NCI-H82 (cell line): ENCODE measurements at places on chromosomes 12 and 14.

DNA sequence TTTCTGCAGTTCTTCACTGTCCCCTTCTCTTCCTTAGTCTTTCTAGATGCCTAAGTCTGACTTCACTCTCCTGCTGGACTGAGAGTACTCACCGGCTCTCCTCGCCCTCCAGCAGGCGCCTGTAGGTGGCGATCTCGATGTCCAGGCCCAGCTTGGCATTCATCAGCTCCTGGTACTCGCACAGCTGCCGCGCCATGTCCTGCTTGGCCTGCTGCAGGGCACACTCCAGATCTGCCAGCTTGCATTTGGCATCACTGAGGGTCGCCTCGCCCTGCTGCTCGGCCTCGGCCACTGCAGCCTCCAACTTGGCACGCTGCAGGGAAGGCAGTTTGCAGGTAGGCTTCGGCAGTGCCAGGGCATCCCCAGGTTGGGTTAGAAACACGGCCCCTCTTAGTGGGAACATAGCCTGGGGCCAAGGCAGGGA is 5.2 kb downstream of the KRT84 start:
- DNase-seq: peak; percentile 34

- DNase-seq: no peak
These were observed 20.8 kb downstream of the SERPINA1 start for GRCh38 chr14:94367347-94368242.

DNA sequence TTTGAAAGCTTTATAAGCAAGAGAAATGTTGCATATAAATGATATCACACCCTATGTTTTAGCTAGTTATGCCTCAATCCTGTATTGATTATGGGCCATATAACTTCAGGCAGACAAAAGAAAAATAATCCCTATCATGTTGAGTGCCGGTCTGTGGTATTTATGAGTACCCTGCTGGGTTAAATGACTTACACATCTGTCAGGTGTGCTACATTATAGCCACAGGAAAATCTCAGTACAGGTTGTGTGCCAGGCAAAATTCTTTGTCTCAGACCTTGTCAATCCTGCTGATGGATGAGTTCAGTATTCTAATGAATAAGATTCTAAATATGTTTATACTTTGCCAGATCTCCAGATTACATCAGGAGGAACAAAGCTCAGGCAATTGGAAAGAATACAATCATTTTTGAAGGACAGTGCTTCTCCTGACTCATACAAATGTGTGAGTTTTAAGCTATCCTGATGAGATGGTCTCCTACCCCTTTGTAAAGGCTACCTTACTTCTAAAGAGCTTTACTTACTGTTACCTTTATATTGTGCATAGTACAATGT is 109.8 kb upstream of the FOXG1 start:
- no peak for DNase-seq

DNA sequence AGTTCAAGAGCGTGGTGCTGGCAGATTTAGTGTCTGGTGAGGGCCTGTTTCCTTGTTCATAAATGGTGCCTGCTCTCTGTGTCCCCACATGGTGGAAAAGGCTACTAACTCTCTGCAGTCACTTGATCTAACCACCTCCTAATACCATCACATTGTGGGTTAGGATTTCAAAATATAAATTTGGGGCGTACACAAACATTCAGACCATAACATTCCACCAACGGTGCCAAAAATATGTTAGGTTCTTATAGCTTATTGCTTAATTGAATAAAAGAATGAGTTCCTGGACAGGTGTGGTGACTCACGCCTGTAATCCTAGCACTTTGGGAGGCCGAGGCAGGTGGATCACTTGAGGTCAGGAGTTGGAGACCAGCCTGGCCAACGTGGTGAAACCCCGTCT is 3.4 kb upstream of the DYRK2 start:
- DNase-seq: no peak

- DNase-seq: no peak
These were observed 64.5 kb downstream of the AMN start for GRCh38 chr14:102986810-102987579.

GRCh38 chr14:36852981-36853691 is 191.5 kb downstream of the PAX9 start:
- no peak for DNase-seq

DNA sequence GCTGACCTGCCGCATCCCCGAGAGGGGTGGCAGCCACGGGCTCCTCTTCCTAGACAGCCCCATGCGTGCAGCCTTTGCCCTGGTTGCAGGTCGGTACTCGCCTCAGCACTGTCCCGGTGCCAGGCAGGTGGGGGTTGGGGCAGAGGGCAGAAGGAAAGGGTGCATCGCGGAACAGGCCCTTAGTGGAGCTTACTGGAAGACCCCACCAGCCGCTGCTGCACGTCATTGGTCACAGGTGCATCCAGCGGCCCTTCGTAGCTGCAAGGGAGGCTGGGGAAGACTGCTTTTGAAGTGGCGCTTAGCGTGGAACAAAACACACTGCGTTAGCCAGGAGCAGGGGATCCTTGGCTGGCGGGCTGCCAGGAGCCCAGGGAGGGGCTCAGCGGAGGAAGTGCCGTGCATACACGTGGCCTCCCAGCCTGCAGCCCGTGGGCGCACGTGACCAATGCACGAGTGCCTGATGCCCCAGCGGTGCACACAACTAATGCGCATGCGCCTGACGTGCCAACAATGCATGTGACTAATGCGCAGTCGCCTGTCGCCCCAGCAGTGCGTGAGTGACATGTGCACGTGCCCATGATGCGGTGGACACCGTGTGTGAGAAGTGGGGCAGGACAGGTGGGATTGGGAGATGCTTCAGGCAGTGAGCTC is 5.0 kb upstream of the EP400 start:
- DNase-seq: peak; percentile 40

DNA sequence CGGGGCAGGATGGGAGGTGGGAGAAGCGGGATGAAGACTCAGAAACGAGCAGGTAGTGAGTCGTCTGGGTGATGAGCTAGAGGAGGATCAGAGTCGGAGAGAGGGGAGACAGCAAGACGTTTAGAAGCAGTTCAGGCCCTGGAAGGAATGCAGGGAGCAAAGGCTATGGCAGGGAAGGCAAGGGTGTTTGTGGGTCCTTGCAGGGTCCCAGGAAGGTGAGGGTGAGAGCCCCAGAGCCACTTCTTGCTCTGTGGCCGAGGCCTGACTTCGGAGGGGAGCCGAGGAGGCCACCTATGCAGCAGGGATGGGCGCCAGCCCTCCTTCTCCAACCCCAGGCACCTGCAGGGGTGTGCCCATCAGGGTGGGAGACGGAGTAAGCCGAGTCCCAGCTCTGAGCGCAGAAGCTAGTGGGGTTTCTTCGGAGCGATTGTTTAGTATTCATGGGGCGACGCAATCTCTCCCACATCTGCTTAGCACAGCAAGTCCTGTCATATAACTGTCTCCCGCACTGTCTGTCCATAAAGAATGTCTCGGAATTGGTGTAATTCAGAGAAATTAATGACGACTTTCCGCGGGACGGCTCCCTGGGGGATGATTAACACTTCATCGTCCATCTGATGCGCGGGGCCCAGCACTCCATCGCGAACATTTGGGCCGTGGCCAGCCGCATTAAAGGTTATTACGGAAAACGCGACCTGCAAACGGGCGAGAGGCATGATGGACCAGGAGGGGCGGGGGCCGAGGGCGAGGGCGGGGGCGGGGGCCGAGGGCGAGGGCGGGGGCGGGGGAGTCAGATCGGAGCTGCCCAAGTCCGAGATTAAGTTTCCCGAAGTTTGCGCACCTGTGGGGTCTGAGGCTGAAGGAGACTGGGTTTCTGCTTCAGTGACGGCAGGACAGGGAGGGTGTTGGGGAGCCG is 12.2 kb upstream of the CALCOCO1 start:
- no peak for DNase-seq

GRCh38 chr14:35821564-35822411 is 4.3 kb upstream of the BRMS1L start:
- DNase-seq: peak; percentile 60

- no peak for DNase-seq
These were observed 141.6 kb downstream of the GLT1D1 start for GRCh38 chr12:128994856-128995255.

DNA sequence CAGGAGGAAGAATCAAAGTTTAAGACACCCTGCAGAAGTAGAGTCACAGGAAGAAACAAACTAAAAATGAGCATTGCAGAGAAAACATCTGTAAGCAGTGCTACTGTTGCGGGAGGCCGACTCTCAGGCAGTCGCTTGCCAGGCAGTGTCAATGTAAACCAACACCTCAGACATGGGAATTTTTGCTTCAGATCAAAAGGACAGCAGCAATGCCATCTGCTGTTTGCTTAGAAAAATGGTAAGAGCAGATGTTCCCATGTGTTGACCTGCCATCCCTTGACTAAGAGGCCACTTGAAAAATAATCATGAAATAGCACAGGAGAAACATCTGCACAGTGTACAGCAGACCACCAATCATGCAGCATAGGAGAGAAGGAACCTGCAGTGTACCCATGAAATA is 196.6 kb downstream of the SLC25A21 start:
- peak; percentile 32 for DNase-seq
